ENCODE measurements at places on chromosomes 4 and X.

DNA sequence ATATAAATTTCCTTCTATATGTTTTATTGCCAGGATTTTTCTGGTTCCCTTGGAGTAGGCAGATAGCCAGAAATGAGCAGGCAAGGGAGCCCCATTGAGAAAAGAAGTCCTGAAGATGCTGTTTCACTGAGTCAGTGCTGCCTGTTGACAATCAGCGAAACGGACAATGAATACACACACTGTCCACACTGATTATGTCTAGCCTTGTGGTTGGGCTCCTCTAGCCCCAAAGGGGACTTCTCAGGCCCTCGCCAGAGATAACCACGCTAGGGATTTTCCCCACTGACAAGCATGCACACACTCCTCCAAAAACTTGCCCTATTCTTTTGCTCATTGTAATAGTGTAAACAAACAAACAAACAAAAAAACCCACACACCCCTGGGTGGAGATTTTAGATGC is 369.3 kb downstream of the DMD start:
- no peak for DNase-seq

DNA sequence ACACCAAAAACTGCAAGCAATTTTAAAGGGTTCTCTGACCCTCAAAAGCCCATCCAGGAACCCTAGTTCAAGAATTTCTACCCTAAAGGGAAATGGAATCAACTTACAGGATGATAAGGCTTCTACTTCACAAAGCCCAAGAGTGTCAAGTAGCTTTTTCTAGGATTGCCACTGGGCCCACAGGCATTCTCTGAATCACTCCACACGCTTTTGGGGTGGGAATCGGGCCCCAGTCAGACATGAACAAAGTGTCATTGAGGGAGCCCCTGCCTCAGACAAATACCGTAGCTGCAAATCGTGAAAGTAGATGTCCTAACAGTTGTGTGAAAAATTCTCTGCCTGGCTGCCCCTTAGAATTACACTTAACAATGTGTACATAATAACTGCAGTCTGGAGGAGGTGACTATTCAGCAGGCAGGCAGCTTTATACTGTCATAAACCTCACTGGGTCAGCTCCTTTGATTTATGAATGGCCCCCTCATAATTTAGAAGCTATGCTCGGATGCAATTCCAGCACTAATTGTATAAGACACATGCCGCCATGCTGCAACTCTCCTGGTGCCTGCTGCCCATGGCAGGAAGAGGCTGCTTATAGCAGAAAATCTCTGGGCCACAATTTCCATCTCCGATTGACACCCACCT is 36.7 kb downstream of the CHRDL1 start:
- DNase-seq = no peak

- no peak for DNase-seq
Measured at GRCh38 chr4:153143527-153144348, 60.5 kb upstream of the TRIM2 start.

GRCh38 chrX:52437212-52437611 is 58.4 kb upstream of the XAGE1A start:
- DNase-seq = no peak

GRCh38 chrX:96611619-96612362 is 72.9 kb upstream of the DIAPH2 start:
- DNase-seq = no peak

DNA sequence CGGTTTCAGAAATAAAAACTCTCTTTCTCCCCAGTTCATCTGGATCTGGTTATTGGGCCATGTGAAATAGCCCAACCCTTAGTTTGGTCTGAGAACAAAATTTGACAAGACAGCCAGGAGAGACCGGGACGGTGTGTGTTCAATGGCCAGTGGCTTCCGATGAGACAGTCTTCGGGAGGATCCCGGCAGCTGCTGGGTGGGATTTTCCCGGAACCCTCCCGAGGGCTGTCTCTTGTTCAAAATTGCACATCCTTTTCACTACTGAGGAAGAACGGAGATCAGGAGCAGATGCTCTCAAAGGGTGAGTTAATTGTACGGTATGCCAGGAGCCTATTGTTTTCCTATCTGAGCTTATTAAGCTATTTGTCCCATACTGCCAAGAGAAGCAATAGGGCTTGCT is 166.5 kb downstream of the PRR32 start:
- peak; percentile 45 for DNase-seq

DNA sequence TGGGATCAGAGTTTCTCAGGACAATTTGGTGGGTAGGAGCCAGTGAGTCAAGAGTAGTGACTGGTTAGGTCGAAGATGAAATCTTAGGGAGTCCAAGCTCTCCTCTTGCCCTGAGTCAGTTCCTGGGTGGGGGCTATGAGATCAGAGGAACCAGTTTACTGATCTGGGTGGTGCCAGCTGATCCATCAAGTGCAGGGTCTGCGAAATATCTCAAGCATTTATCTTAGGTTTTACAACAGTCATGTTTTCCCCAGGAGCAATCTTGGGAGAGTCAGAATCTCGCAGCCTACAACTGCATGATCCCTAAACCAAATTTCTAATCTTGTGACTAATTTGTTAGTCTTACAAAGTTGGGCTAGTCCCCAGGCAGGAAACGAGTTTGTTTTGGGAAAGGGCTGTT is 1833.2 kb upstream of the PCDH7 start:
- no peak for DNase-seq

DNA sequence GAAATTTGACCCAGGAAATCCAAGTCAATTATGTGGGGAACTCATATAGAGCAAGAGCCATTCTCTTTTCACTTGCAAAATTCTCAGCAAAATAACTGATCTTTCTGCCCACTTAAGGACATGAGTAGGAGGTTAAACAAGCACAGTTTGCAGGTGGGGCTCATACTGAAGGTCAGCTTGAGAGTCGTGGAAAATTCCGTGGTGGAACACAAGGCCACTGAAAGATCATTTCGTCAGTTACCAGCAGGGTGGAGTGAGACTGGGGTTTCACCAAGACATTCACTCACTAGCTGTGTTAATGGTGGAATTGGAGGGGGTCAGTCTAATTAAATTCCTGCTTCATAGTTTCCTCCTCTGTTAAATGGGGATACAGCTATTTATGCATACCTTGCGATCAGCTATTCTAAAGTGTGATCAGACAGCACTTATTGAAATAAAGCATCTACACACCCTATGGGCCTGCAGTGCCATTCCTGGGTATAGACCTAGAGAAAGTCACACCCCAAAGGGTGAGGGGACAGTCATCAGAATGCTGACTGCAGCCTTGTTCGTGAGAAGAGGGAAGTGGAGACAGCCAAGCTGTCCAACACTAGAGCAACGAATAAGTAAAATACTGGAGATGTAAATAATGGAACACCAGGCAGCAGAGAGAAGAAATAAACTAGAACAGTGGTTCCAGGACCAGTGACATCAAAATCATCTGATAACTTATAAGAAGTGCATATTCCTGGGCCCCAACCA is 42.7 kb upstream of the CLNK start:
- DNase-seq = no peak

DNA sequence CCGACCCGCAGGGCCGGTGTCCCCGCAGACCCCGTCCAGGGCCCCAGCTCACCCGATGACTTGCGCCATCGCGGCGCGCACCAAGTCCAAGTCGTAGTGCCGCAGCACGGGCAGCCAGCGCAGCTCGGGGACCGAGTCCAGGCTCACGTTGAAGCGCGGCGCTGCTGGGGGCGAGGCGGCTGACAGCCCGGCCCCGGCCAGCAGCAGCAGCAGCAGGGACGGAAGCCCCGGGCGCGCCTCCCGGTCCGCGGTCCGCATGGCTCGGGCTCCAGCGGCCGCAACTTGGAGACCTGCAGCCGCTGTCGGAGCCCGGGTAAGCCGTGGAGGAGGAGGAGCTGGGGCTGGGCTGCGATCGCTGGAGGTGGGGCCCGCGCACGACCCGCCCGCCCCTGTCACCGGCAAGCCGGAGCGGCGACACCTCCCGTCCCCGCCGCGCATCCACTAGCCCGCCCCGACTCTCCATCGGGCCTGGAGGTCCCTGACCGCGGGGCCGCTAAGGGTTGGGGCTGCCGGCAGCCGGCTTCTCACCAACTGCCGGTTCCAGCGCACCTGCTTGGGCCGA is at the start of gene NAAA:
TSS of gene NAAA (minus strand) at position 322 of the 562 bp plus-strand sequence. CDS start at position 258, 64 bp downstream.
- DNase-seq = no peak

DNA sequence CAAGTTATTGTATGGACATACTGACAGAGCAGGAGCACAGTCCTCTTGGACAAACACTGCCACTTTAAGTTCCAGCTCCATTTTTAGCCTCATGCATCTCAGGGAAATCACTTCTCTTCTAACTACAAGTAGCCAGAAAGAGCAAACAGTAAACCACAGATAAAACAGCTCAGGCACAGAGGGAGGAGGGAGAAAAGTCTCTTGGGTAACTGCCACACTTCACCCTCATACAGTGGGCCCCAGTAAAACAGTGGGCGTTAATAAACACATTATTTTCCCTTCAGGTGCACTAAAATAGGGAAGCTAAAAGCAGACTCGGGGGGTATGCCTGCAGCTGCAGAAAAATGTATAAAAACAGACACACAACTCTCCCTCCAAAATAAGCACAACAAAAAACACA is 21.6 kb downstream of the CD38 start:
- no peak for DNase-seq

DNA sequence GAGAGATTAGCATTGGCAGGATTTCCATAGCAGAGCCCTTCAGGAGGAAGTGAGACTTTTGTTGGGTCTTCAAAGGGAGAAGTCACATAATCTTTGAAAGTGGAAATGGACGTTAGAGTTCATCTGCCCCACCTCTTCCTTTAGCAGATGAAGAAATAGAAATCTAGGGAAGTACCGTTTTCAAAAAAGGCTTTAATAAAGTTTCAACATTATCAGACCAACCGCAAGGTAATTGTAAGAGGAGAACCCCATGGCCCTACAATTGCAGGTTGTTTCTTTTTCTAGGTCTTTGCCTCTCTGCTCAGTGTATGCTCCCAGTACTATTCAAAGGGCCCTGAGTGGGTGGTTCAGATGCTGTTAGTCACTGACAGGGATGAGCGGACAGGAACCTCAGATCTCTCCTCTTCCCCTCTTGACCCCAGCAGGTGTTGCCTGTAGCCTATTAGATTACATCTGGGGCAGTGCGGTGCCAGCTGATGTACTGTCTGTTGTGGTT is 48.6 kb upstream of the AP1S2 start:
- no peak for DNase-seq

DNA sequence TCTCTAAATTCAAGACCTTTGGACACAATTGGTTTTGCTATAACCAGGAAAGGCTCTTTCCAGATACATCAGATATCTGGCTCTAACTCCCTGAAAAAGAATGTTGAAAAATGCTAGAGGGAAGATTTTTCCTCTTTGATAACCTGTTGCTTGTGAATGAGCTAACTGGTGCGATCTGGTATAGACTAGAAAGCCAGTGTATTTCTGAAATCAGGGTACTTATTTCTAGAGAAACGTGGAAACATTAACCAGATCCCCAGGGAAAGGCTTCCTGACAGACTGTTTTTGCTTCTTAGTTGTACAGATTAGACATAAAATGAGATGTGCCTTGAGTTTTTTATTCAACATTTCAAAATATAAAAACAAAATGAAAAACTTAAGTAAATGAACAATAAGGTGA is 107.7 kb downstream of the NPNT start:
- no peak for DNase-seq

- no peak for DNase-seq
Measured at GRCh38 chr4:2341911-2342652, 76.4 kb downstream of the ZFYVE28 start.

DNA sequence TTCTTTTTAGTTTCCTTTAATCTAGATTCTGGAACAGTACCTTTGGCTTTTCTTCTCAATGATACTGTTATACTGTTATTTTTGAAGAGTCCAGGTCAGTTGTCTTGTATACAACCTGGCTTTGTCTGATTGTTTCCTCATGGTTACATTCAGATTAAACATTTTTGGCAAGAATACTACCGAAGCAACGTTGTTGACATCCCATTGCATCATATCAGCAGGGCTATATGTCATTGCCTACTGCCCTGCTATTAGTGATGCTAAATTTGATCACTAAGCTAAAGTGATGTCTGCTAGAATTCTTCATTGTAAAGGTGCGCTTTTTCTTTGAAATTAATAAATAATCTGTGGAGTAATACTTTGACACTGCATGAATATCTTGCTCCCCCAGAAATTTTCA is 5.8 kb upstream of the ATP1B4 start:
- no peak for DNase-seq

- DNase-seq = no peak
Measured at GRCh38 chr4:40656201-40656863, 26.7 kb upstream of the RBM47 start.

DNA sequence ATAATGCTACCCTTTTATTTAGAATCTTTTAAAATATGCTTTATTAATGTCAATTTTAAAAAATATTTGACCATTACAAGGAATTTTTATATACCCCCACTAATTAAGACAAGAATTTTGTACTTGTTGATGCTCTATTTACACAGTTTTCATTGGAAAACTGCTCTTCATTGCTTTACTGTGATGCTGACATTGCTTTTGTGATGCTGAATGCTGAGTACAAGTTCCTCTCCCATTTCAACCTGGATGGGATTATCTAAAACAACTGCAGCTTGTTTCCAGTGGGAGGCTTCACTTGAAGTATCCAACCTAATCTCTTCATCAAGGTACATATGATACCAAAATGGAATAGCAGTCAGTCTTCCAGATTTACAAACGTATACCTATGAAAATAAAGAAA is 21.2 kb downstream of the TMEM184C start:
- no peak for DNase-seq

DNA sequence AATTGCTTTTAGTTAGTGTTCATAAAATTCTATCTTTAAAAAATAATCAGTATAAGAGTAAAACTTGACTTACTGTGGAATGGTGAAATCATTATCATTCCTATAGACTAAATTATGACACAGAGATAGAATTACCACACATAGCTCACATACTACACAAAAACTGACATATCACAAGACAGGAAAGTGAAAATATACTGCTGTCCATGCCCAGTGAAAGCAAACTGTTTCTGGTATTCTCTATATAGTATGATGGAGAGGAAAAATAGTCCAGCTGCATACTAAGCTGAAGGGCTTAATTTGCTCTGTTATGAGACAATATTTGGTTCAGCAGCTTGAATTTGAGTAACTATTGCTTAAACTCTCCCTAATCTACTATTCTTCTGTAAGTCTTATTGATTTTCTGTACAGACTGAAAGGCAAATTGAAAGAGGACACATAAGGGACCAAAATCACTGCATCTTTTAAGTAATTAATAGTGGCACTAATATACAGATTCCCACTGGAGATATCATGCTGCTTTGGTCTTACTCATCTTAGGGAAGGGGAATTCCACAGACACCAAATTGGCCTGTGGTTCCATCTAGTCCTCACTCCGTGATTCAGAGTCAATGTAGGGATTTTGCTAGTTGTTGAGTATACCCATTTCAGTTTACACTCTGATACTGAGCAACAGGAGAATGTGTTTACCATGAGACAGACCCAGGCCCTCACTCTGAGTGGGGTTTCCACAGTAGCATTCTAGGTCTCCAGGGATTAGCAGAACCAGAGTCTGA is 47.4 kb upstream of the AGA start:
- DNase-seq = no peak

GRCh38 chr4:7165874-7166201 is 26.5 kb upstream of the SORCS2 start:
- DNase-seq = no peak

DNA sequence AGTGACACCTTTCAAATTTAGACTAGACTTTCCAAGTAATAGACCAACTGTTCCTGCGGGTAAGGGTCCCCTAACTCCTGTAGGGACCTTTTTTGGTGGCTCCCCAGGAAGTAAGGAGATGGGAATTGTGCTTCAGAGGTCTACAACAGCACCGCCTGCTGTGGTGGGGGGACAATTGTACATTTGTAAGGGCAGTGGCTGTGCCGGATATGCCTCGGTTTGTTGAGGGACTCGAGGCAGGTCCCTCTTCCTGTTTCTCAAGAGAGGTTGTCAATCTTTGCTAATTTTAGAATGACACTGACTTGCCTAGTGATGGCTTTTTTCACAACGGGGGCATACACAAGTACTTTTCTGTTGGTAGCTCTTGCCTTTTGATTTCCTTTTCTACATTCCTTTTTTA is 15.5 kb upstream of the HSD17B11 start:
- DNase-seq = no peak
